Activated CD4-positive, alpha-beta memory T cell treated with anti-CD3 and anti-CD28 coated beads, Interleukin-2, amount 10 ng/mL, durations not matched to agents 7 days and 5 days (primary cell): ENCODE measurements at places on chromosomes 12 and 14. TPM values are rescaled to one million over a fixed set of nuclear protein-coding genes. Genes with fewer than 3 reads are reported as not detected.

- H3K36me3 ChIP-seq, result peaks cover 49% of the 10 kb centered on the region
- H3K4me3 ChIP-seq, result no peak overlapping the region
- H3K4me1 ChIP-seq, result peaks cover 19% of the 10 kb centered on the region
- H3K27ac ChIP-seq, result peak overlapping the region; percentile 44
Observed at GRCh38 chr14:22900081-22900799, 17.2 kb downstream of the REM2 start.

GRCh38 chr14:106372870-106373652 lies 846.7 kb downstream of the TMEM121 start:
- peaks cover 22% of the 10 kb centered on the region for H3K27me3 ChIP-seq
- no peak overlapping the region for H3K27ac ChIP-seq
- H3K36me3 ChIP-seq, result no peaks in the 10 kb centered on the region
- H3K4me1 ChIP-seq, result peaks cover 26% of the 10 kb centered on the region
- peak overlapping the region; percentile 33 for H3K4me3 ChIP-seq

DNA sequence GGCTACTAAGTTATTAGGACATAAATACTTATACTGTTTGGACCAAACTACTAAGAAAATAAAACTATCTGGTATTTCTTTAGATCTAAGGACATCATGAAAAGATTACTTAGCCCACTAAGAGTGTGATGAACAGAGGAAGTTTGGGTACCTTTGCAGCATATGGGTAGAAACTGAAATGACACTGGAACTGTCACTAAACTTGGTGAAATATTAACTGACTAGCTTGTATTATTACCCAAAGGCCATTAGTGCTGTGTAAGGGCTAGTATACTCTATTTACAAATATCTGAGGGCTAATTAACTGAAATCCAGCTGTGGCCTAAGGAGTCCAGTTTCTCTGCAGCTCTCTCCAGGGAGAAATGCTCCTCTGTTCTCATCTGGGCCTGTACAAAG lies 45.5 kb downstream of the PAWR start:
- H3K4me1 ChIP-seq, result no peaks in the 10 kb centered on the region
- peaks cover 2% of the 10 kb centered on the region for H3K27me3 ChIP-seq
- DNase-seq, result no peak
- H3K36me3 ChIP-seq, result no peaks in the 10 kb centered on the region
- no peak overlapping the region for H3K4me3 ChIP-seq

DNA sequence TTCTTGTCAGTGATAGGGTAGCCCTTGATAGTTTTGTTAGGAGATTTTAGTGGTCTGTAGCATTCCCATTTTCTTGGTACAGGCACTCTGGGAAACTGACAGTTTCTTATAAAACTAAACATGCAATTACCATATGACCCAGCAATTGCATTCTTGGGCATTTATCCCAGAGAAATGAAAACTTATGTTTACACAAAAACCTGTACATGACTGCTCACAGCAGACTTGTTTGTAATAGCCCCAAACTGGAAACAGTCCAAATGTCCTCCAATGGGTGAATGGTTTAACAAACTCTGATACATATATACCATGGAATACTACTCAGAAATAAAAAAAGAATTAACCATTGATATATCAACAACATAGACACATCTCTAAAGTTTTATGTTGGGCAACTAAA lies 75.5 kb downstream of the BORCS5 start:
- no peak for DNase-seq
- H3K27ac ChIP-seq, result peak overlapping the region; percentile 78
- no peaks in the 10 kb centered on the region for H3K27me3 ChIP-seq
- peak overlapping the region; percentile 8 for H3K4me3 ChIP-seq
- peaks cover 78% of the 10 kb centered on the region for H3K4me1 ChIP-seq

DNA sequence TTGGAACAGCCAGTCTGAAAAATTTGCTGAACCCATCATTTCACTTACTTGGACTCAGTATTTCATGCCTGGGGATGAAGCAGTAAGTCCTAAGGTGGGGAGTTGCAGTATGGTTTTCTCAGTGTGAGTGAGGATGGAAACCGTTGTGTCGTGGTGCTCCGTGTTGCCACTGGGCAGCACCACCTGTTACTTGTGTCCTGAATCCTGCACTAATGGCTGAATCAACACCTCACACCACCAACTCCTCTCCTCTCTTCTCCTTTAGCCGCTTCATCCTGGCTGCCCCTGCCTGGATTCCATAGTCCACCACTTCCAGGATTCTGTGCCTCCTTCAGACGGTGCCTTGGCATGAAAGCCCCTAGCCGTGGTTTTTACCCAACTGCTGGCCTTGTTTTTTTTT lies 3.0 kb upstream of the EP400 start:
- no peak for DNase-seq
- H3K27me3 ChIP-seq, result no peaks in the 10 kb centered on the region
- peaks cover 15% of the 10 kb centered on the region for H3K36me3 ChIP-seq
- H3K27ac ChIP-seq, result no peak overlapping the region
- peaks cover 29% of the 10 kb centered on the region for H3K4me1 ChIP-seq

- no peak for DNase-seq
- H3K4me3 ChIP-seq, result no peak overlapping the region
- H3K27ac ChIP-seq, result no peak overlapping the region
- H3K36me3 ChIP-seq, result no peaks in the 10 kb centered on the region
Observed at GRCh38 chr12:70648831-70649230, 11.6 kb upstream of the PTPRB start.

The C12orf57 gene
- 141 TPM for total RNA-seq

The ITPR2 gene
- total RNA-seq, result 36.3 TPM

The TEX22 gene
- total RNA-seq, result 4.4 TPM
